ENCODE measurements at places on chromosomes 6 and 20.

DNA sequence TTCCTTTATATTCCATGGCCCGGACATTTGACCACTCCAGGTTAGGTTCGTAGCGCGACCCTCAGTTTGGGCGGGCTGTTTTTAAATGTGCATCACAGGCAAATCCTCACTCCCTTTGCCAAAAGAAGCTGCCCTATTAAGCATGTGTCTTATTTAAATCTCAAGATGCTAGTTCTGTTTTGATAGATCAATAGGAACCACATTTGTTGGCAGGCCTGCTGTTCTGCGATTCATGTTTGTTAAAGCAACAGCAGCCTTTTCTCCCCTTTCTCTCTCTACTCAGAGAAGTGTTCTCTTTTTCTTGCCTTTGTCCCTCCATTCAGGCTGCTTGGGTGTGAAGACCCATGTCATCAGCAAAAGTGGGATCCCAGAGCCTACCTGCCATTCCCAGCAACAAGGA is 212.0 kb upstream of the SSTR4 start:
- DNase-seq = no peak

GRCh38 chr20:39395478-39396291 is 433.5 kb downstream of the DHX35 start:
- no peak for DNase-seq

- DNase-seq = no peak
Observed at GRCh38 chr20:15645816-15646215, 927.4 kb downstream of the KIF16B start.

DNA sequence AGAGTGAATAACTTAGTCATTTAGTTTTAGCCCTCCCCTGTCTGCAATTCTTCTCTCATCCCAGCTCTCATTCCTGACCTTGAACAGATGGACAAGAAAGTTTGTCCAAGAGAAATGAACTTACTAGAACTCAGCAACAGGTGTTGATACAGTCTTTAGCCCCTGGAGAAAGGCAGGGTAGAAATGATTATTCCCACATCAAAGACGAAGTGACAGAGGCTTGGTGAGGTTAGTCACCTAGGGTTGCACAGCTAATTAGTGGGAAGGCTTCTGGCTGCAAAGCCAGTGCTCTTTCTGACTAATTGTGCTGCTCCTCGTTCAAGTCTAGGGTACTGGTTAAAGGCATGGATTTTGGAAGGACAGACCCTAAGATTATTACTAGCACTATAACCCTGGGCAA is 4.5 kb downstream of the ZDHHC14 start:
- DNase-seq = no peak

DNA sequence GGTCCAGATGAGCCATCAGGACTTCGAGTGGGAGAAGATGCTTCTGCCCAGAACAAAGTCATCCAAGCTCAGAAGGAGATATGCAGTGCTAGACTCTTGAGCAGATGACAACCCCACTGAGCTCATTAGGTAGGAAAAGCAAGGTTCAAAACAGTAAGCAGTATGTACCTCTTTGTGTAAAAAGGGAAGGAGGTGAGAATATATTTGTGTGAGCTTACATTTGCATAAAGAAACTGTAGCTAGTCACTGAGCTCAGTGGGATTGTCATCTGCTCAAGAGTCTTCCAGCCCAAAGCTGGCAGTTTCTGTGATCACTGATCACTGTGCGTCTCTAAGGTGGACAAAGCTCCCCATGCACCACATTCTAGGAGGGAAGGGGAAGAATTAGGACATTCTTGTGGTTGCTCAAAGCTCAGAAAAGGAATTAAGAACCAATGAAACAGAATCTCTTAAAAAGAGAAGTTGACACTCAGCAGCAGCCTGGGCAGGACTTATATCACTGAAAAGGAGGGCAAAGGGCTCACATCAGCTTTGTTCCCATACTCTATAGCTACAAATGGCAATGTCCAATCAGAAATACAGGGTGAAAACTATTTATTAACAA is 90.0 kb upstream of the MAFB start:
- DNase-seq = no peak

- DNase-seq = no peak
Observed at GRCh38 chr6:161673026-161673425, 399.2 kb upstream of the AGPAT4 start.

- DNase-seq = no peak
Observed at GRCh38 chr6:105941621-105942412, 144.3 kb upstream of the PRDM1 start.

DNA sequence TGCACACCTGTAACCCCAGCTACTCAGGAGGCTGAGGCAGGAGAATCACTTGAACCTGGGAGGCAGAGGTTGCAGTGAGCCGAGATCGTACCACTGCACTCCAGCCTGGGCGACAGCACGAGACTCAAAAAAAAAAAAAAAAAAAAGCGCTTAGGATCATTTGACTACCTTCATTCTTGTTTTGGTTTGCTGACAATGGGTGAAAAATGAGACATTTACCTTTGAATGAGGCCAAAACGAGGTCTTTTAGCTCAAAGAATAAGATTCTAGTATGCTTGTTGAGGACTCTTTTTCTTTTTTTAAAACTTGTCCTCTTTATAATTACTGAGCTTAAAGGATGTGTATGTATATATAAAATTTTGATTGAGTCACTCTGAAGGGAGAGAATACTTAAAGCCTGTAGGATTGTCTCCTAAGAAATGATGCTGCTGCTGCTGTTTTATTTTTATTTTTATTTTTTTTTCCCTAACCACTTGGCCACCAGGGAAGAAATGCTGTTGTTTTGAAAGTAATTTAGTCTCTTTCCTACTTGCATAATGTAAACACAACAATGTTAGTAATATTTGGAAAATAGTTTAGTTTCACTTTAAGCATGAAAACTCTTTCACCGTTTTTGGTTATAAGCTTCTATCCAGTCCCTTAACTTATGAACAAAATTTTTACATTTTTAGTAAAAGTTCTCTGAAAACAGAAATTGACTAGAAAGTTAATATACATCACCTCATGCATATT is 7.9 kb downstream of the UBR2 start:
- DNase-seq = no peak

GRCh38 chr6:41356825-41357224 is 21.4 kb downstream of the NCR2 start:
- no peak for DNase-seq

DNA sequence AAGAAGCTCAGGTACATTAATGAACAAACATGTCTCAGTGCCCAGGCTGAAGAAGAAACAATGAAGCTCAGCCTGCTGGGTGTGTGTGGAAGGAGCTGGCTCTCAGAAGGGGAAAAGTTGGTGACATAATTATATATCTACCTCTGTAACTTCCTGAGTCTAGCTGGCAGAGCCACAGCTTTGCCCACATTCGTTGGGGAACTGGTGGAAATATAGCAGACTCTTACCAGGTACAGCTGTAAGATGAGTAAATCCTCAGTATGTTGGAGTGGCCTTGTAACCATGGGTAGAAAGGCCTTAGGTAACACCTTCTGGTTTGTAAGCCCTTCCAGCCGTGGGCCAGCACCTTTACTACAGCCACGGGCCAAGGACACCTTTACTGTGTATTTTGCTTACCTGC is 29.9 kb upstream of the PNRC1 start:
- no peak for DNase-seq

DNA sequence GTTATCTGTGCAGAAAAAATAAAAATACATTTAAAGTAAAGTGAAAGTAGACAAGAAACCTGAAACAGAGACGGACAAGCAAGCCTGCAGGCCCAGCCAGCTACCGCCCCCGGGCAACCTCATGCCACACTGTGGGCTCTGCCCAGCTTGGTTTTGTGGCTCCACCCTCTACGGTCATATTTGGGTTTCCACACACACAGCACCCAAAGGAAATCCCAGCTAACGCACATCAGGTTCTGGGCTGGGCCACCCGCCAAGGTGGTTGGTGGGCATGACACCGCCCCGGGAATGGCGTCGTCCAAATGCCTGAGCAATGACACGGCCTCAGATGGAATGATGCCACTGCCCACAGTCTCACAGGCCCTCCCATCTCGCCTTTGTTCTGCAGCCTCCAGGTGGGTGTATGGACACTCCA is 22.9 kb downstream of the FAM110A start:
- DNase-seq = no peak

- no peak for DNase-seq
Observed at GRCh38 chr6:54787825-54788224, 58.7 kb upstream of the FAM83B start.

GRCh38 chr6:151493804-151494234 is at the start of gene CCDC170:
CCDC170 (plus strand) TSS chr6:151494017; CDS start chr6:151494129, 112 bp downstream.
- DNase-seq = no peak

DNA sequence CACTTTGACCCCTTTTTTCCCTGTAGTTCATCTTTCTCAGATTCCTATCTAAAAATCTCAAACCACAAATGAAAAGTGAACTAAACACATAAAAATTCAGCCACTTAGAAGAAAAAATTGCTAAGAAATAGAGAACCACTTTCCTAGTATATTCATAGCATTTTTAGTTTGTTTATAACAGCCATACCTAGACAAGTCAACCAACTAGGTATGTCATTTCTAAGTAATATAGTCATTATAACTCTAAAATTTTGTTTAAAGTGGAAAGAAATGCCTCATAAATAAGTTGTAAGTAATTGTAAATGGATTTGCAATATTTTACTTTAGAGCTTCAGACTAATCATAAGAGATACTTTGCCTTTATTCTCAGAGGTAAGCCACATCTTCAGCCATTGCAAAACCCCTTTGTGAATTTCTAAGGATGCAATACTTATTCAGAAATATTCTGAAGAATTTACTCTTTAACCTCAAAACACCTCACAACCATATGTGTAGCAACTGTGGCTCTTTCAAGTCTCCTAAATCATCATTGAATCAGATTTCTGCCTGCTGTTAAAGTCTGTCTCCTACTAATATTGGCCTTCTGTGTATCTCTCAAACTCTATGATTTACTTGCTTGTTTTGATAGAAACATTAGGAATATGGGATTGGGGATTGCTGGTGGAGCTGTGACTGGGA is 6.9 kb upstream of the SUMO4 start:
- no peak for DNase-seq
